ENCODE measurements at places on chromosomes 5 and 9.

DNA sequence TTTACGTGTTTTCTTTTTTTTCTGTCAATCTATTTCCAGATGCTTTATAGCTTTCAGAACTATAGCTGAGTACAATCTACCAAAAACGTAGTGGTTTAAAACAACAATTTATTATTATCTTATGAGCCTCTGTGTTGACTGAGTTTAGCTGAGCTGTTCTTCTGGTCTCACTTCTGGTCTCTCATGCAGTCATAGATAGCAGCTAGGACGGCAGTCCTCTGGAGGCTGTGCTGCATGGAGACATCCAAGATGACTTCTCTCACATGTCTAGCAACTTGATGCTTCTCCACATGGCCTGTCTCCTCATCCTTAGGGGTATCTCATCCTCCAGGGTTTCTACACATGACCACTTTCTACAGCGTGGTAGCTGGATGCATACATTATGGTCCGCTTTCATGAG is 22.0 kb upstream of the RAD23B start:
- no peak for DNase-seq

DNA sequence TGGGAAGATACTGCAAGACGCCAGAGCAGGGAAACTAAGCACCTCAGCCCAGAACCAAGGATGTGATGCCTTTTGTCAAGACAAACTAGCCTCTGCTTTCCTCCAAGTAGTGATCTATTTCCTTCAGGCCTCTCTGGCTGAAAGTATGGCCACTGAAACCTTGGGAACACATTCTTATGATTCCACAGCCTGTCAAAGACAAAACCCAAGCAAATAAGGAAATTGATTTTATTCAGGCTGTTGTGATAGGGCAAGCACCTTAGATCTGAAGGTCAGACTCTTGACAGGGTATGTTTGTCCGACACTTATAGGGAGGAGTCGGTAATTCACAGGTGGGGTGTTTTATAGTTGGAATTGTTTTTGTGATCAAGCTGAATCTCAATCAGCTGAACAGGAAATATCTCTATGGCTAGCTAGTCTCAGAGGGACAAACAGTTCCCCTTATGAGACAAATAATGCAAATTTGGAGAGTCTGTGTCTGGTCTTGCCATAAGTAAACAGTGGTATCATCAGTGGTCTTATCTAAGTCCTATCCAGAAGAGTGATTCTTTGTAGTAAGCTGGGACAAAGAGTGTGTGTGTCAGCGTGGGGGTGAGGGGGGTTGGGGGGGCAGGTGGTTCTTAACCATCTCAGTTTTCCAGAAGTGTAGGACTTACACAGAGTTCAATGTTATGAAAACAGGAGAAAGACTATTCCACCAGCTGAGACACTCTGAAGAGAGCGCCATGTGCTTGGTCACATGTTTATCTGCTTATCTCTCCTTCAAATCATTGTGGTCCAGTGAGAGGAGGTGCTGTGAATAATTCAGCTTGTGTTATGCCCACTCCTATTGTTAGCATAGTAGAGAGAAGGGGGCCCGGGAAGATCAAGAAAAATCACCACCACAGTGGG is 6.7 kb upstream of the ZCCHC10 start:
- DNase-seq, result no peak

DNA sequence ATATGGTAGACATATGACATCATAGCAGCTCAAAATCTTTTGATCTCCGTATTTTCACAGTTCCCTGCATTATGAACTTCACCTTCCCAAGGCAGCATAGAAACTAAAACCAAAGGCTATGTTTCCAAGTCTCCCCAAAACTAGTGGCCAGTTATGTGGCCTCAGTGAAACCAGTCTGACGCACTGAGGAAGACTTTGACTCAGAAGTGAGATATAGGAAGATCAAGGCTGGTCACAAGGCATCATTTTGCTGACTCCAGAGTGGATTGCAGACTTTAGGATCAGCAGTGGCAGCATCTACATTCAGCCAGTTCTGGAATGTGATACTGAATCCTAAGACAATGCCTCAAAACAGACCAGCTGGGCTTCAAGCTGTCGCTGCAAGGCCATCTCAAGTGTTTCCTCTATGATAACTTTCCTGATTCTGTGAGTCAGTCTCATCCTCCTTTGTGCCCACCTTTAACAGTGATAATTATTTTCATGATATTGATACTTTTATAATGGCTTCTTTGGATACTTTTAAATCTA is 34.4 kb upstream of the ELL2 start:
- DNase-seq, result no peak

GRCh38 chr9:95620314-95620713 is 103.5 kb upstream of the PTCH1 start:
- DNase-seq, result no peak

- no peak for DNase-seq
Observed at GRCh38 chr5:158824241-158824882, 275.4 kb downstream of the EBF1 start.

DNA sequence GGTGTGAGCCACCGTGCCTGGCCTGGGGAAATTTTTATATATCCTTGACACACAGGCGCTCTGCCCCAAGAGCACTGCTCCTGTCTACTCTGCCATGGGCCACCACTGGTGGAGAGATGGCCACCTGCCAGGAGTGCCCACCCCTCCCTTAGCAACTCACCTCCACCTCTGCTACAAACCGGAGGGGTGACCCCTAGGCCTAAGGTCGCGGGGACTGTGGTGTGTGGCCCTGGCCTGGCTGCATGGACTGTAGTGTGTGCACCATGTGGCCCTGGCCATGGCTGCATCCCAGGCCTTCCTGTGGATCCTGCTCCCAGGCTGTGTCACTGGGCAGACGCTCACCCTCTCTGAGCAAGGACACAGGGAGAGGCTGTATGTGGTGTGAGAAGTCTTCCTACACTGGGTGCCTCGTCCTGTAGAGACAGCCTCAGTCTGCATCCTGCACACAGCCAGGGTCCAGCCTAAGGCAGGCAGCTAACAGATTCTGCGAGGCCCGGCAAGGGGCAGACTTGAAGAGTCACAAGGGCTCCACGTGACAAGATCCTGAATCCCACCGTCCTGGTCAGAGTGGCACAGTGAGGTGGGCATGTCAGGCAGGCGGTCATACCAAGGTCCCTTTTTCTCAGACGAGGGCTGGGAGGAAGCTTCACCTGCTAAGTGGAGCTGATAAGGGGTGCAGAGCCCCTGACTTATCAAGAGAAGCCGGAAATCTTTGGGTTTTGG is 10.3 kb downstream of the NINJ1 start:
- no peak for DNase-seq

DNA sequence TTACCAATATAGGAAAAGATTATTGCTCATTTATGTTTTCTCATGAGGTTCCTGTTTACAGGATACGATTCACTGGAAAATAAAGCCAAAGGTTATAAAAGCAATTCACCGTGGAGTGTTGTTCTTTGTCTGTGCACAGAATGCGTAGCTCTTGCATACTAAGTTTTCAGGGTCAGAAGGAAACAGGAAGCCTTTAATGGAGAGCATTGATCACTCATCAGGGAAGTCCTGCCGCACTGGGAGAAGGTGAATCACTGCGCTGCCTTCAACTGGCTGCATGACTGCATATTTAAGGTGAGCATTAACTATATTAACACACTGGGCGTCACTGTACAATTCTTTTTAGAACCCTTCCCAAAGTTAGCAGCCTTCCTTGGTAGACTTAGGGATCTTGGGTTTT is 74.1 kb upstream of the SYK start:
- DNase-seq, result no peak

Measured in activated T-cell treated with anti-CD3 and anti-CD28 coated beads for 48 hours (primary cell).